H7 (cell line): ENCODE measurements at places on chromosomes 2 and 18. TPM values are rescaled to one million over a fixed set of nuclear protein-coding genes. Genes with fewer than 3 reads are reported as not detected.

CETN1 gene
- not detected in 2 replicates for total RNA-seq

CPS1 gene
- 3.1 and 6.3 TPM in 2 replicates for total RNA-seq

TRAPPC12 gene
- 54.7 and 62.2 TPM in 2 replicates for total RNA-seq

C2orf92 gene
- total RNA-seq: 2.5 and 4.2 TPM in 2 replicates

QPCT gene
- total RNA-seq: 0.90 and 1.1 TPM in 2 replicates

ANKRD30BL gene
- not detected in 2 replicates for total RNA-seq

TPO gene
- not detected in 2 replicates for total RNA-seq

RBMS1 gene
- 46.7 and 53.8 TPM in 2 replicates for total RNA-seq

CABYR gene
- total RNA-seq: 12.2 and 15.7 TPM in 2 replicates

ANKRD30B gene
- total RNA-seq: not detected in 2 replicates

DCDC2C gene
- total RNA-seq: not detected in 2 replicates

TWIST2 gene
- 7.1 and 8.1 TPM in 2 replicates for total RNA-seq

GAL3ST2 gene
- total RNA-seq: 0.14 TPM in 1 of 2 replicates, not detected in the other

SULT1C2 gene
- total RNA-seq: 1.4 TPM in 2 replicates

TDRD15 gene
- total RNA-seq: not detected in 2 replicates

ZNF516 gene
- total RNA-seq: 41.8 and 53.9 TPM in 2 replicates

LPIN1 gene
- 11.5 and 15.0 TPM in 2 replicates for total RNA-seq

KIAA1328 gene
- 2.8 and 6.1 TPM in 2 replicates for total RNA-seq

- peak; percentile 2 for DNase-seq
Observed at GRCh38 chr2:211085056-211085680, 528.8 kb downstream of the CPS1 start.

DNA sequence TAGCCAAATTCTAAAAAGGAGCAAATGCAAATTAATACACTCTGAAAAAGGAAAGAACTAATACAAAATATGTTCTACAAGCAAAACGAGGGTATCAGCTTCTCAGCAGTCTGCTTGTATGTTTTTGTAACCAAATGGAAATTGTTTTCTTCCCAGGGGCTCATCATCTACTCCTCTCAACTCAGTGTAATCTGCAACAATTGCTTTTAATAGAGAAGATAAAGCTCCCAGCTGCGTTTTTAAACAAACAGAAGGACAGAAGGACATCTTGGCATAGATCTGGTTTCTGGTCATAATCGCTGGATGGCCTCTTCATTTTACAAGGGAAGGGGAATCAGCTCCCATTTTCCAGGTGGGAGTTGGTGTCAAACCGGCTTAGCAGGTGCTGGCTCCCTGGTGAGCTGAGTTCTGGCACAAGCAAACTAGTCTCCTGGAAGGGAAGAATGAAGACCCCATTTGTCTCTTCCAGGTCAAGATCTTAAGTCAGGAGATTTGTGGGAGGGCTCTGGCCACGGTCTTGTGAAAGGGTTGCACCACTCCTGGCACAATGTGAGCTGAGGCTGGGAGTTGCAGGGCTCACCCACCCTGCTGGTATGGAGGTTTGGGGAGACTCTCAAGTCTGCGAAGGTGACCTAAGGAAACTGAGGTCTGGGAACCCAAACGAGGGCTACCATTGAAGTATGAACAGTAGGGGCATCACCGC is 41.6 kb downstream of the NPPC start:
- no peak for DNase-seq

DNA sequence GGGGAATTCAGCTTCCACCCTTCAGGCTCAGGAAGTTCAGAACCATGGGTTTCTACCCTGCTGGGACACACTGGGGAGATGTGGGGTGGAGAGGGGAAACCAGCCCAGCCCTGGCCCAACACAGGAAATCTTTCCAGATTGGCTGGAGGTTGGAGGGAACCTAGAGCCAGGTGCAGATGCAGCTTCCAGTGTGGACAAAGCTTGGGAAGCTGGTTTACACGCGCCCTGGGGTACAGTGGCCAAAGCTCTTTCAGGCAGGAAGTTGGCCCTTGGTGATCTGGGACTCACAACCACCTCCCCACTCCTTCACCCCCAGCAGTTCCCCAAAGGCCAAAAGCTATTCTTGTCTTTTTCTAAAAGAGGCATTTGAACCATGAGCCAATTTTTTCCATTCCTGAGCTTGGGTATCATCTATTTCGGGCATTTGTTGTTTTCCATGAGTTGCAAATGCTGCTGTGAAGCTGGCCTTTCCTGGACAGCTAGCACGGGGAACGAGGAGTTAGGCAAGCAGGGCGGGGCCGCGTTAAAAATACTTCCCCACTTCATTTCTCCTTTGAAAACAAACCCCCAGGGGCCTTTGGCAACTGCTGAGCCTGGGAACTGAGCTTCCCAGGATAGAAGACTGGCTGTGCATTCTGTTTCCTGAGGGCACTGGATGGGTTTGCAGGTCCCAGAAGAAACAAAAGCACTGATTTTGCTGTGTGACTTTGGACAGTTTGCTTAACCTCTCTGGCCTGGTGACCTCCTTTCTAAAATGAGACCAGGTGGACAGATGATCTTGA is 3.1 kb upstream of the ARID5A start:
- peak; percentile 31 for DNase-seq

GRCh38 chr2:173990970-173991819 is 26.0 kb upstream of the SP3 start:
- no peak for DNase-seq

DNA sequence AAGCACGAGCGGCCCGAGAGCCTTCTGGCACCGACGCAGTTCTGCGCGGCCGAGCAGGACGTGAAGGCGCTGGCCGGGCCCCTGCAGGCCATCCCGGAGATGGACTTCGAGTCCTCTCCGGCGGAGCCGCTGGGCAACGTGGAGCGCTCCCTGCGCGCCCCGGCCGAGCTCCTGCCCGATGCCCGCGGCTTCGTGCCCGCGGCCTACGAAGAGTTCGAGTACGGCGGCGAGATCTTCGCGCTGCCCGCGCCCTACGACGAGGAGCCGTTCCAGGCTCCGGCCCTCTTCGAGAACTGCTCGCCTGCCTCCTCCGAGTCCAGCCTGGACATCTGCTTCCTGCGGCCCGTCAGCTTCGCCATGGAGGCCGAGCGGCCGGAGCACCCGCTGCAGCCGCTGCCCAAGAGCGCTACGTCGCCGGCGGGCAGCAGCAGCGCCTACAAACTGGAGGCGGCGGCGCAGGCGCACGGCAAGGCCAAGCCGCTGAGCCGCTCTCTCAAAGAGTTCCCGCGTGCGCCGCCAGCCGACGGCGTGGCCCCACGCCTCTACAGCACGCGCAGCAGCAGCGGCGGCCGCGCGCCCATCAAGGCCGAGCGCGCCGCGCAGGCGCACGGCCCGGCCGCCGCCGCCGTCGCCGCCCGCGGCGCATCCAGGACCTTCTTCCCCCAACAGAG is 70.4 kb downstream of the ARHGEF33 start:
- DNase-seq: peak; percentile 68

DNA sequence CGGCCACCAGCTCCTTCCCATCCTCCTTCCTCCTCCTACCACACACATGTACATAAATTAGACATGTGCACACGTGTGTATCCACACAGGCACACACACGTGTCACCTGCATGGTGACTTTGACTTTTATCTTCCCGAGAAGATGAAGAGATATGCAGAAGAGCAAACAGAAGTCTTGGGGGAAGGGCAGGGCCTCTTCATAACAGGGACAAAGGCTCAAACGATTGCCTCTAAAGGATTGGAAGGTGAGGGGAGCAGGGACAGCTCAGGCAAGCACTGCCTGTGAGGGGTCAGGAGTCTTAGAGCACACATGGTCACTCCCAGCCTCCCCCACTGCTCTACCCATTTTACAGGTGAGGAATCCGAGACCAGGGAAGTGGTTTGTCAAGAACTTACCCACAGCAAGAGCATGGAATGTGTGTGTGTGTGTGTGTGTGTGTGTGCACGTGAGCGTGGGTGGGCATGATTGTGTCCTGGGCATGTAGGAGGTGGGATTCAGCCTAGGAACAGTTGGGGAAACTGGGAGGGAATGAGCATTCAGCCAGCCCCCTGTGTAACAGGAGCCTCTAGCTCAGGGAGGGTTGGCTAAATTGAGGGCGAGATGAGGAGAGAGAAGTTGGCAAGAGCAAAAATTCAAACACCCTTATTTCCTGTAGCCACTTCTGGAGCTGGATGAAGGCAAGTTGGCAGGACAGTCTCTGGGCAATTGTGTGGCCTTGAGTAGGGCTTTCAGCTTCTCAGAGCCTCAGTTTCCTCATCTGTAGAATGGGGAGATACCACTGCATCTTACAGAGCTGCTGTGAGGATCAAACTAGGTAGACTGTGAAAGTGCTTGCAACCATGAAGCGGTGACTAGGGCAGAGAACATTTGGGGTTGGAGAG is 24.2 kb downstream of the CIB4 start:
- DNase-seq: no peak

GRCh38 chr2:18871430-18871829 is 282.1 kb upstream of the NT5C1B start:
- no peak for DNase-seq

DNA sequence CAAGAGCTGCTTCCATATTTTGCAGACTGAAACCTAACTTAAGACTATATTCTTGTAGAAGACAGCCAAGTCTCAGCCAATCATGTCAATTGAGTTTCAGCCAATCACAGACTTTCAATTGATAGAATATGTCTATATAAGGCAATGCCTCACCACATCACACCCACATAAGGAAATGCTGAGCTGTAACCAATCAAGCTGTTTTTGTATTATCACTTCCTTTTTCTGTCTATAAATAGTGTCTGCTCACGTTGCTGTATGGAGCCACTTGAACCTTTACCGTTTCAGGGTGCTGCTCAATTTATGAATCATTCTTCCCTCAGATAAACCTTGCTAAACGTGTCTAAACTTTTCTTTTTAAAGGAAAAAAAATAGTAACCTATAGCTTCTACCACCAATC is 1554.4 kb upstream of the LRRTM1 start:
- DNase-seq: no peak

GRCh38 chr18:69680123-69680522 is 267.6 kb downstream of the CD226 start:
- no peak for DNase-seq

- no peak for DNase-seq
Observed at GRCh38 chr2:81551040-81551634, 1246.6 kb upstream of the LRRTM1 start.

- DNase-seq: no peak
Observed at GRCh38 chr18:55910296-55910695, 322.3 kb upstream of the TCF4 start.

GRCh38 chr2:9266711-9267110 is 60.1 kb downstream of the ASAP2 start:
- no peak for DNase-seq

DNA sequence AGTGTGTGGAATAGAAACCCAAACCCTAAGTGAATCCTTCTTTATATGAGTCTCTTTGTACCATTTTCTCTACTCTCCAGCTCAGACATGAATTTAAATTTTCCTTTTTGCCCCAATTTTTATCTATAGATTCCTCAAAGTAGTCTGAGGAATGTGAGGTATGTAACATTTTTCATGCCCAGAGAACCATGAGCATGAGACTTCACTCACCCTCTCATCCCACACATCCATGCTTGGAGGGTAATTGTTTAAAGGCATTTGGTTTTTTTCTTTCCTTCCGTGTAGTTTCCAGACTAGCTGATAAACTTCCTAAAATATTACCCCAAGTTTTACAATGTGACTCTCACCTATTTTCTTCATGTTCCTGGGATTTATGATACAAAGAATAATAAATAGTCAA is 2056.8 kb upstream of the CELF4 start:
- DNase-seq: no peak

- no peak for DNase-seq
Observed at GRCh38 chr2:71923143-71923525, 224.5 kb downstream of the CYP26B1 start.

DNA sequence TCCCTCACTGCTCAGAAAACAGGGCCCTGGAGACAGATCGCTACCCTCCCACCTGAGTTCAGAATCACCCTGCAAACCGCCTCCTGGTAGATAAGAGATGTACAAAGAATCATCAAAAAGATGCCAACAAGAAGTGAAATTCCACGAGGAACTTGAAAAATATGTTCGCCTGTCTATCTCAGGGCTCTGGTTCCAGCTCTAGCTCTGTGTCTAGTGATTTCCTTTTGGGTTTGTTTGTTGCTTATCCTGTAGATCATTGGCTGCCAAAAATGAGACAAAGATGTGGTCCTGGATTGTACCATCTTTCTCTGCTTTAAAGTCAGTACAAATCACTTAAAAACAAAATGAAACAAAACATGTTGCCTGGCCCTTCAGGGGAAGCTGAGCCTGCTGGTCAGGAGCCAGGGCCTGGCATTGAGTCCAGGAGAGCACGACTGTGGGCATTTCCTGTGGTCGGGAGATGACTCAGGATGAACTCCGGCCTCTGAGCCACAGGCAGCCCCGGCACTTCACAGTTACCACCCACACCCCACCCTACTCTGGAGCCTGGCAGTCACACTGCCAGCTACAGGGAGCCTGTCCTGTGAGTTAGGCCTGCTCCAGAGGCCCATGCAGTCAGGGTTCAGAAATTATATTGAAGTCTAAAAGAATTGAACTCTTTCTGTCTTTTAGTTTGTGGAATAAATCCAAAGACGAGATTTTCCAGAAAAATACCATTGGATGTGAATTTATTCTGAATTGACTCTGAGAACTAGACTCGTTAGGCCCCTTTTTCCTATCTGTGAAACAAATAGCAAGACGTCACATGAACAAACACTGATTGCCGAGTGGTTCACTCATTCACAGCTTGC is 8.0 kb upstream of the ITGB6 start:
- no peak for DNase-seq

DNA sequence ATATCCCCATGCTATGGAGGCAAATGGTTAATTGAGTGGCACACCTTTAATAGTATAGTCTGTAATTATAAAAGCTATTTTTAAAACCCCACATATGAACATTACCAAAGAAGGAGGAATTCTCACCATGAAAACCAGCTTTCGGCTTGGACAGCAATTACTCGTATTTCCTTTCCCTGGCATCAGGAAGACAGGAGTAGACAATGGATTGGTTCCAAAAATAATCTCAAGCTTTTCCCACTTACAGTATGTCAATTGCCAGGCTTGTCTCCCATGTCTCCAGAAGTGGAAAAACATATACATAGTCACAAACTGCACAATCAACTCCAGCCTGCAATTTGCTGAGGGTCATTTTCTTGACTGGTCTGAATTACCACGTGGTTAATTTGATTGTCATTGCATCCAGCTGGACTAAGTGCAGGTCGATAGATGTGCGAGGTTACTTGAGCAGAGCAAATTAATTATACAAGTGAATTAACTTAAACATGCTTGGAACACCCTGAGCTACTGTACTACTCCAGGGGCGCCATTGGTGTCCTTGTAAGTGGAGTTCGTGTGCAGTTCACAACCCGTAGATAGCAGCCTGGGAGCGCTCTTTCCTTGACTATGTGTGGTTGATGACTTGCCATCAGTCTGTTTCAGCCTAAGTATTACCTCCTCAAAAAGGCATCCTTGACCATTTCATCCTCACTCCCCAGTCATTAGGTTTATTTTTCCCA is 124.3 kb upstream of the PELI1 start:
- no peak for DNase-seq

- DNase-seq: no peak
Observed at GRCh38 chr2:221704442-221704841, 132.3 kb upstream of the EPHA4 start.

- no peak for DNase-seq
Observed at GRCh38 chr2:179036353-179036905, 13.5 kb downstream of the CCDC141 start.

DNA sequence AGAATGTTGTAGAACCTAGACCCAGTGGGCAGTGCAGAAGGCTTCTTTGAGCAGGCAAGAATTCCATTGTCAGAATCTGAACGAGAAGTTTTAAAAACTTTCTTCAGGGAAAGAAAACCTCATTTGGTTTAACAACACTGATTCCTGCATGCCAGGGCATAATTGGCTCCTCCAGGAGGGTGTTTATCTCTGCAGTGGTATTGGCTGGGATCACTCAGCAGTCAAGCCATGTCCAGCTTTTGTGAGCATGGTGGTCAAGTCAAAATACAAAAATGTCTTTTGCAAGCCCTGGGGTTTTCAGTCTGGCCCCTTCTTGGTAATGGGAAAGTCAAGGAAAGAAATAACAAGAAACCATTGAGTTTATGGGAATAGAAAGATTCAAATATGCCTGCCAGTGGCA is 28.3 kb downstream of the FHOD3 start:
- no peak for DNase-seq
